ENCODE measurements at places on chromosomes 11 and 22. TPM values are rescaled to one million over a fixed set of nuclear protein-coding genes. Genes with fewer than 3 reads are reported as not detected.

- no peaks in the 10 kb centered on the region for H3K4me1 ChIP-seq
- H3K36me3 ChIP-seq, result peaks cover 13% of the 10 kb centered on the region
- no peak for DNase-seq
Measured at GRCh38 chr22:40270748-40271373, 75.4 kb upstream of the ADSL start.

Gene TENM4
- 7.3 TPM for total RNA-seq

- no peaks in the 10 kb centered on the region for H3K4me1 ChIP-seq
- no peaks in the 10 kb centered on the region for H3K27me3 ChIP-seq
- H3K36me3 ChIP-seq, result no peaks in the 10 kb centered on the region
- DNase-seq, result no peak
Measured at GRCh38 chr11:113202431-113202830, 112.0 kb upstream of the TTC12 start.

DNA sequence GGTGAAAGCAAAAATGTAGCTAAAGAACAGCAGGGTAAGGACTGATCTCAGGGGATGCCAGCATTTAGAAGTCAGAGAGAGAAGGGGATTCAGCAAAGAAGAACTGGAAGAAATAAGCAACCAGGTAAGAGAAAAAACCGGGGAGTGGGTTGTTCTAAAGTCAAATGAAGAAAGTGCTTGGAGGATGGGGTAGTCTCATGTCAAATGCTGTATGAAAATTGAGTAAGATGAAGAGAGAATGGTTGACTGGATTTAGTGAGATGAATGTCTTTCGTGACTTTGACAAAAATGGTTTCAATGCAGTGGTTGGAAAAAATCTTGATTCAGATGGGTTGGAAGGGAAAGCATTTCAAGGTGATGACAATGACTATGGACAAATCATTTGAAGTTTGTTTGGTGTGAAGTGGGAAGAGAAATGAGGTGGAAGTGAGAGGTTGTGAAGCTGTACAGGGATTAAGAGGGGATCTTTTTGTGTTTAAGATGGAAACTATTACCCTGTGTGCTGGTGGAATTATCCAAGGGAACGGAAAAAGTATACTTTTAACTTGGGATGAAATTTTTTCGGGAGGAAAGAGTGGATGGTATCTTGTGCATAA lies 484.0 kb downstream of the ETS1 start:
- H3K27me3 ChIP-seq, result no peaks in the 10 kb centered on the region
- DNase-seq, result no peak
- no peak overlapping the region for H3K27ac ChIP-seq

- no peaks in the 10 kb centered on the region for H3K27me3 ChIP-seq
- no peaks in the 10 kb centered on the region for H3K36me3 ChIP-seq
- no peak for DNase-seq
Measured at GRCh38 chr11:133692126-133692934, 153.0 kb downstream of the SPATA19 start.

DNA sequence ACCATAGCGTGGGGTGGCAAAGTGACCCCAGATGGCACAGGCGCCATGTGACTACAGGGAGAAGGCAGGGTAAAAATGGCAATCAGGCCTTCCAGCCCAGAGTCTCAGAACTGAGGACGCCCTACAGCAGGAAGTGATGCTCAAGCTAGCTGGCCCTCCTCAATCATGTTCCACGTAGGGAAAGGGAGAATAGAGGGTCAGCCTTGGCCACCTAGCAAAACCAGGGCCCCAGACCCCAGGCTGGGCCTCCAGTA lies 978 bp upstream of the ANKRD13D start:
- peak overlapping the region; percentile 91 for H3K4me3 ChIP-seq
- DNase-seq, result no peak
- peaks cover 10% of the 10 kb centered on the region for H3K4me1 ChIP-seq
- H3K27ac ChIP-seq, result peak overlapping the region; percentile 96

GRCh38 chr11:118238929-118239328 lies 13.2 kb downstream of the MPZL3 start:
- H3K27me3 ChIP-seq, result no peaks in the 10 kb centered on the region
- peak; percentile 52 for DNase-seq

GRCh38 chr11:70067591-70068341 lies 10.4 kb upstream of the ANO1 start:
- no peaks in the 10 kb centered on the region for H3K36me3 ChIP-seq
- H3K4me3 ChIP-seq, result no peak overlapping the region
- DNase-seq, result peak; percentile 66
- H3K27ac ChIP-seq, result no peak overlapping the region
- peaks cover 20% of the 10 kb centered on the region for H3K4me1 ChIP-seq

Measured in GM23338 (cell line).